ENCODE measurements at places on chromosomes 4 and X.

GRCh38 chrX:81195259-81195658 lies 6.5 kb downstream of the HMGN5 start:
- H3K4me3 ChIP-seq = no peak overlapping the region
- H3K27me3 ChIP-seq = no peaks in the 10 kb centered on the region
- no peak overlapping the region for H3K27ac ChIP-seq
- peaks cover 6% of the 10 kb centered on the region for H3K4me1 ChIP-seq
- H3K36me3 ChIP-seq = no peaks in the 10 kb centered on the region

GRCh38 chr4:70559211-70559830 lies 32.7 kb upstream of the AMBN start:
- no peaks in the 10 kb centered on the region for H3K4me1 ChIP-seq
- H3K27ac ChIP-seq = no peak overlapping the region
- H3K27me3 ChIP-seq = no peaks in the 10 kb centered on the region
- no peaks in the 10 kb centered on the region for H3K36me3 ChIP-seq

GRCh38 chr4:56460085-56460484 lies 7.3 kb upstream of the SRP72 start:
- peaks cover 28% of the 10 kb centered on the region for H3K4me1 ChIP-seq
- H3K27me3 ChIP-seq = no peaks in the 10 kb centered on the region
- no peak overlapping the region for H3K4me3 ChIP-seq
- H3K36me3 ChIP-seq = peaks cover 53% of the 10 kb centered on the region
- no peak for ATAC-seq

- ATAC-seq = no peak
- no peak overlapping the region for H3K27ac ChIP-seq
- H3K4me3 ChIP-seq = no peak overlapping the region
- no peaks in the 10 kb centered on the region for H3K27me3 ChIP-seq
- no peaks in the 10 kb centered on the region for H3K36me3 ChIP-seq
- H3K4me1 ChIP-seq = no peaks in the 10 kb centered on the region
Observed at GRCh38 chr4:86483773-86484172, 110.3 kb upstream of the PTPN13 start.

- no peak overlapping the region for H3K4me3 ChIP-seq
- no peaks in the 10 kb centered on the region for H3K4me1 ChIP-seq
- no peaks in the 10 kb centered on the region for H3K27me3 ChIP-seq
- H3K36me3 ChIP-seq = peaks cover 23% of the 10 kb centered on the region
- ATAC-seq = no peak
Observed at GRCh38 chr4:14000091-14000814, 372.7 kb upstream of the BOD1L1 start.

GRCh38 chr4:104493081-104493831 lies 1.4 kb downstream of the CXXC4 start:
- H3K4me3 ChIP-seq = no peak overlapping the region
- no peak for ATAC-seq
- H3K36me3 ChIP-seq = no peaks in the 10 kb centered on the region
- no peak overlapping the region for H3K27ac ChIP-seq

- H3K27me3 ChIP-seq = no peaks in the 10 kb centered on the region
- no peak overlapping the region for H3K27ac ChIP-seq
- H3K4me1 ChIP-seq = peaks cover 28% of the 10 kb centered on the region
- ATAC-seq = no peak
- H3K4me3 ChIP-seq = no peak overlapping the region
Observed at GRCh38 chr4:25896776-25897539, 17.1 kb upstream of the SMIM20 start.

DNA sequence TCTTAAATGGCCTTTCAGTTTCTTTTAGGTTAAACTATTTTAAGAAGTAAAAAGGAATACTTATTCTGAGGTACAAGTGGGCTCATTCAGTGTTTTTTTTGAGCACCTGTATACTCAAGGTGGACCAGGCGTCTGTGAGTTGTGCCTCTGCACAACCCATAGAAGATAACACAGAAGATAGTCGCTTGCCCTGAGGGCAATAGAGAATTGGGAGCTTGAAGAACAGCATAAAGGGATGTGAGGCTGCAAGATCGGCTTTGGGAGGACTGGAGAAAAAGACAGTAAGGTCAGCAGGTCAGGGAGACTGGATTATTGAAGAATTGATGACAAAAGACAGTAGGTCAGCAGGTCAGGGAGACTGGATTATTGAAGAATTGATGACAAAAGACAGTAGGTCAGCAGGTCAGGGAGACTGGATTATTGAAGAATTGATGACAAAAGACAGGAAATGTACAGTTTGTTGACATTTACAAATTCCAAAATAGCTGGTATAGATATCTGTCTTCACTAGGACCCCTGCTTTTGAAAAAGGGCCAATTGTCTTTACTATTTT lies 3.1 kb downstream of the CPE start:
- no peak for ATAC-seq
- H3K4me1 ChIP-seq = peaks cover 7% of the 10 kb centered on the region
- H3K27me3 ChIP-seq = peaks cover 29% of the 10 kb centered on the region
- no peak overlapping the region for H3K4me3 ChIP-seq
- H3K36me3 ChIP-seq = no peaks in the 10 kb centered on the region
- no peak overlapping the region for H3K27ac ChIP-seq

DNA sequence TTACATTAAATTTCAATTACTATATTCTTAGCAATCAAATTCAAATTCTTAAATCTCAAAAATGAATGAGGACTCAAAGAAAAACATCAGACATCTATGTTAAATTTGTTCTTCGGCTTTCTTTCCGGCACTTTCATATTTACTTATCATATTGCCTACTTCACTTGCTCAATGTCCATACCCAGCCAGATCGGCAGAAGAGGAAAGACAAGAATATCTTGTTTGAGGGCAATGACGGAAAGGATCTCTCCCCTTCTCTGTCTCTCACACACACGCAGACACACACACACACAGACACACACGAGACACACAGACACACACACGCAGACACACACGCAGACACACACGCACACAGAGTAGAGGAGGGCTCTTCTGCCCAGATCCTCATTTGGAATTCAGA lies 13.2 kb upstream of the IRF2 start:
- no peaks in the 10 kb centered on the region for H3K27me3 ChIP-seq
- ATAC-seq = no peak
- H3K4me3 ChIP-seq = no peak overlapping the region
- no peak overlapping the region for H3K27ac ChIP-seq

GRCh38 chrX:102784550-102784949 lies 64.0 kb downstream of the GPRASP3 start:
- no peak overlapping the region for H3K4me3 ChIP-seq
- H3K27ac ChIP-seq = no peak overlapping the region
- peaks cover 48% of the 10 kb centered on the region for H3K36me3 ChIP-seq
- ATAC-seq = no peak
- H3K27me3 ChIP-seq = no peaks in the 10 kb centered on the region
- H3K4me1 ChIP-seq = peaks cover 11% of the 10 kb centered on the region

DNA sequence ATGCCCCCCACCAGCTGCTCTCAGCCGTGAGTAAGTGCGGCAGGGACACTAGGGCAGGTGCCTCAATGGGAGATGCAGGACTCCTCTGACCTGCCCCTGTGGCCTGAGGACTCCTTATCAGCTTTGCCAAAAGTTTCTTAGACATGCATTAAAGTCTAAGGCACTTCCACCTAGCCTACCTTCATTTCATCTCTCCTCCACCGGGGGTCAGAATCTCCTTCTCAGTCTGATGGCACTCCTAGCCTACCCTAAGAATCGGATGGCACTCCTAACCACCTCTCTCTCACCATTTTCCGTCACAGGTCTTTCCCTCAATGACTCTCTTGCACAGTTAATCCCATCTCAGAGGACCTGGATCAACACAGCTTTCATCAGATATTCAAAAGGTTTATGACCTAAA lies 85.9 kb downstream of the OTC start:
- H3K27ac ChIP-seq = no peak overlapping the region
- no peak overlapping the region for H3K4me3 ChIP-seq
- no peaks in the 10 kb centered on the region for H3K36me3 ChIP-seq

DNA sequence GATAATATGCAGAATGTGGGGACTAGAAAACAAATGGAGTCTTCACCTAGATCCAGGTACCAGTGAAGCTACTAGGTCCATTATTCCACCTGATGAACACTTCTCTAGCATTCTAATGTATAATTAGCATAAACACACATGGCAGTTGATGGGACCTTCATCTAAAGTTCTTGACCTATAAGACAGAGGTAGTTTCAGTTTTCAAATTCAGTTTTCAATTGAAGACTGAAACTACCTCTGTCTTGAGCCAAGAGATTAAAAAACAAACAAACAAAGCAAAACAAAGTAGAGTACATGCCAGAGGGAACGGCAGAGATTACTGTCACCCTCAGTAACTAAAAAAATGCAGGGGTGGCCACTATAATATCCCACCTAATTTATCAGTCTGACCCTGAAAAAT lies 199.9 kb upstream of the NEIL3 start:
- no peak overlapping the region for H3K4me3 ChIP-seq
- no peak for ATAC-seq
- no peaks in the 10 kb centered on the region for H3K36me3 ChIP-seq
- H3K27me3 ChIP-seq = no peaks in the 10 kb centered on the region
- no peak overlapping the region for H3K27ac ChIP-seq

DNA sequence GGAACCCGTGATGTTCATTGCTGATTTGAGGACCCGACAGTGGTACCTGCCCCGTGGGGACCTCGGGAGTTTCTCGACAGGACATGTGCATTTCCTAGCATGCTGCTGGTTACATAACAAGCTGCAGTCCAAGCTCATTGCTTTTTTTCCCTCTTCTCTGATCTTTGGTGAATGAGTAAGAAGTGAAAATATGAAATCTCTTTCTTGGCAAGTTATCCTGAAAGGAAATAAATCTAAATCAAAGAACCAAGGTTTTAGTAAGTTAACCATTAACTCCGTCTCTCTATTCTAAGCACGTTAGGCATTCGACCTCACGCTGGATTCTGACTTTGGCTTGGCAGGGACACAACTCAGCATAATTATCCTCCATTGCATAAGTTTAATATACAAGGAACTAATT lies 86.6 kb downstream of the STK32B start:
- ATAC-seq = no peak
- no peaks in the 10 kb centered on the region for H3K36me3 ChIP-seq
- no peaks in the 10 kb centered on the region for H3K4me1 ChIP-seq
- no peaks in the 10 kb centered on the region for H3K27me3 ChIP-seq
- no peak overlapping the region for H3K27ac ChIP-seq

DNA sequence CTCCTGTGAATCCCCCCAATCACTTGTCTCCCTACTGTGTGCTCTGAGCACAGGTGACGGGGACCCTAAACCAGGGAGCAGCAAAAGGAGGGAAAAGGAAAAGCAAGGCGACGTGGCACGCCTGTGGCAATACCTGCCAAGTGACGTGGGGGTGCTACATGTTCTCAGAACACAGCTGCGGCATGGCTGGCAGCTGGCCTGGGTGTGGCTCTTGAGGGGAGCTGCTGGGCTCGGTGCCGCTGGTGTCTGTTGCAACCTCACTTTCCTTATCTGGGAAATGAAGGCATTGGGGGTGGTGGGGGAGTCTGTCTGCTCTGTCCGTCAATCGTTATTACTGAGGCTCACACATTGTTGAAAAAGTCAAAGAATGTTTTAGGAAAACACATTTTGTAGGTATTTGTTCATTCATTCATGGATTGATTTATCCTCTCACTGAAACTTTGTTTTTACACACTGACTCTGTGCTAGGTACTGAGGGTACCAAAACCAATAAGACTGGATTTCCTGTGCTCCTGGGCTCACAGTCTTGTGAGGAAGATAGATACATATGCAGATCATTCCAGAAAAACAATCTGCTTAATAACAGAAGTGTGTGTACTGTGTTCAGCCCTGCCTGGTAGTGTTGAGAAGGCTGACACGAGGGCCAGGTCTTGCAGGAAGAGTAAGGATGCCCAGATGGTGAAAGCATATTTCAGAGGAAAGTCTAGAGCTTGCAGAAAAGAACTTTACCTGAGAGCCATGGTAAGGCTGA lies 217.6 kb downstream of the PTTG2 start:
- H3K36me3 ChIP-seq = no peaks in the 10 kb centered on the region
- peaks cover 20% of the 10 kb centered on the region for H3K27me3 ChIP-seq
- H3K4me3 ChIP-seq = no peak overlapping the region
- peak overlapping the region; percentile 15 for H3K27ac ChIP-seq
- peaks cover 33% of the 10 kb centered on the region for H3K4me1 ChIP-seq
- ATAC-seq = peak; percentile 37

GRCh38 chr4:86129546-86129945 lies 230.3 kb downstream of the MAPK10 start:
- no peaks in the 10 kb centered on the region for H3K4me1 ChIP-seq
- no peaks in the 10 kb centered on the region for H3K27me3 ChIP-seq
- no peak overlapping the region for H3K4me3 ChIP-seq
- no peaks in the 10 kb centered on the region for H3K36me3 ChIP-seq
- no peak overlapping the region for H3K27ac ChIP-seq

DNA sequence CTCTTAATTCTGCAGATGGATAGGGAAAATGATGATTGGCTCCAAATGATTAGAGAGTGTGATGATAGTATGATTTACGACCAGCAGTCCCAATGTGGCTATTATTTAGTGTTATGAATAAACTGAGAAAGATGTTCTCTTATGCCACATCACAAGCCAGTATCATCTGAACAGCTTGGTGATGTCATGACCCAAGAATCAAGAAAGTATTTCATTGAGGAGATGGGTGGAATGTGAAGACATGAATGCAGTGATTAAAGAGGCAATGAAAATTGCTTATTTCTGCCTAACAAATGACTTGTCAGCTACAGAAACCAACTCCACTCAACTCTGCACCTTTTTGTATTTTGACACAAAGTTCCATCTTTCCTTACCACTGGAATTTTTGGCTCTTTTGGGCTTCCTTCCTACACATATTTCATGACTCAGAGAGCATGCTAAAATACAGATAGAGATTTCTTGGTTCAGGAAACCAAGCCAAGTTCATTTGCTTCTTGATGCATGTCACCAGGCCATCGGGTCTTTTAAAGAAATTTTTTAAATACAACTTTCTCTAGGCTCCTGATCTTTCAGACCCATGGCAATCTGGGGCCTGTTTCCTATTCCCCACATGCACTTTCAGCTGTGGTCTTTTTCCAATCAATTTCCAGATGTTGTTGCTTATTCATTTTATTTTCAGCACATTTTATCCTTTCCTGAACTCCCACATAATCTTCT lies 174.2 kb downstream of the HHIP start:
- H3K4me3 ChIP-seq = no peak overlapping the region
- no peak for ATAC-seq
- no peak overlapping the region for H3K27ac ChIP-seq
- H3K4me1 ChIP-seq = no peaks in the 10 kb centered on the region

GRCh38 chrX:53481816-53482465 lies 47.8 kb upstream of the HSD17B10 start:
- H3K4me1 ChIP-seq = peaks cover 7% of the 10 kb centered on the region
- H3K27ac ChIP-seq = no peak overlapping the region
- H3K27me3 ChIP-seq = peaks cover 21% of the 10 kb centered on the region
- ATAC-seq = no peak
- no peak overlapping the region for H3K4me3 ChIP-seq
- no peaks in the 10 kb centered on the region for H3K36me3 ChIP-seq

- peaks cover 37% of the 10 kb centered on the region for H3K4me1 ChIP-seq
- peak overlapping the region; percentile 84 for H3K4me3 ChIP-seq
Observed at GRCh38 chrX:2628751-2629315, 62.3 kb upstream of the CD99 start.

GRCh38 chrX:83934220-83934619 lies 73.3 kb downstream of the CYLC1 start:
- no peaks in the 10 kb centered on the region for H3K27me3 ChIP-seq
- ATAC-seq = no peak
- H3K36me3 ChIP-seq = no peaks in the 10 kb centered on the region
- H3K4me3 ChIP-seq = no peak overlapping the region
- H3K4me1 ChIP-seq = no peaks in the 10 kb centered on the region
- no peak overlapping the region for H3K27ac ChIP-seq
